CD4-positive, alpha-beta T cell treated with Interleukin-12 subunit alpha and Interleukin-12 subunit beta, for 1 hour (primary cell): ENCODE measurements at places on chromosomes 5 and 9.

DNA sequence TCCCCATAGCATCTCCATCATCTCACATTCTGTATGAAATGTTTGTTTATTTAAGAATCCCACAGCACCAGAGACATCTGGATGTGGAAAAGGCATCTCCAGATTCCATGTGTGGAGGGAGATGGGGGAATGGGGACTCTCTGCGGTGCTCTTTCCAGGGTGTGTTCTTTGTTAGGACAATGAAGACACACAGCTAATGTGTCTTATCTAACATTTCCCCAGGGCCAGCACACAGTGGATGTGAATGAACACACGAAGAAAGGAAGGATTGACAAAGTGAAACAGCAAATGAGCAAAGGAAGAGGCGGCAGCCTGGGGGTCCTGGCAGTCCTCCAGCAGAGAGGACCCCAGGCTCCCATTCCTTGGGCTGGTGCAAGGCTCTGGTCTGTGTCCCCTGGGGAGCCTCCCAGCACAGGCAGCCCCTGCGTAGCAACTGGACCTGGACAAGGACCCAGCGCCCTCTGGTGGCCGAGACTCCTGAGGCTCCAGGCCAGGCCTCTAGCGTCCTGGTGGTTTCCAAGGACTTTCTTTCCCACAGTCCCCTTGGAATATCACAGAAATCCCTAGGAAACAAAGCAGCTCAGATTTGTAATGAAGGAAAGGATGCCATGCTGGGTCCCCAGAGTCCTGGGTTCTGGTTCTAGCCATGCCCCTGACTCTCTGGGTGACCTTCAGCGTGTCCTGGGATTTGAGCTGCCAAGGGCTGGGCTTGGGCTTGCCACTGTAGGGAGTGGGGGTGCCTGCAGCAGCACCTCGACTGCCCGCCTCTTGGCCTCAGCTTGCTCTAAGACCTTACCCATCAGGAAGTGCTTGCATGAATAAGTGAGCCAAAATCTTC is 3.5 kb upstream of the PDLIM7 start:
- peak; percentile 85 for DNase-seq

- DNase-seq = no peak
These were observed 33.4 kb downstream of the SLCO4C1 start for GRCh38 chr5:102262688-102263087.

DNA sequence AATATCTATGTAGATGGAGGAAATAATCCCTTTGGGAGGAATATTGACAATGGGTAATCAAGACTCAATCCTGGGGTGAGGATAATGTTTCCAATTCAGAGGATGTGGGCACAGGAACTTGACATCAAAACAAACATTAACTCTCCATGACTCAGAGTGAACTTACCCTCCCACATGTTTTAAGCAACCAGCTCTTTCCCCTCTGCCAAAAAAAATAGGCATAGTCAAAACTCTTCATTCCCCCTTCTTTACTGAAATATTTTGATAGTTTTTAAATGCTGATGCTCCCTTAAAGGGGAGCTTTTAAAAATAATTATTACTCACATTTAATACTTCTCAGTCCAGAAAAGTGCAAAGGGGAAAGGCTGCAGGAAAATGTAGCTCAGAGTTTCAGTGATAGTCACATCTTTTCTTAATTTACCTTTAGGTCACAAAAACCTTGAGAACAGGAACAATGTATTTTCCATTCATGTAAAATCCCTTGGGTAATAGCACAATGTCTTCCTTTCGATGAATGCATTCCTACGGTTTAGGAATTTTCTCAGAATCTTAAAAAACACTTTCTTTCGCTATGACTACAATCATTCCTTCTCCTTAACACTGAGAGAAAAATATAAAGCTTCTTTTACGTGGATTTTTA is 298.4 kb upstream of the GRAMD2B start:
- DNase-seq = no peak

- no peak for DNase-seq
These were observed 79.0 kb downstream of the FBXW11 start for GRCh38 chr5:171927345-171927941.

DNA sequence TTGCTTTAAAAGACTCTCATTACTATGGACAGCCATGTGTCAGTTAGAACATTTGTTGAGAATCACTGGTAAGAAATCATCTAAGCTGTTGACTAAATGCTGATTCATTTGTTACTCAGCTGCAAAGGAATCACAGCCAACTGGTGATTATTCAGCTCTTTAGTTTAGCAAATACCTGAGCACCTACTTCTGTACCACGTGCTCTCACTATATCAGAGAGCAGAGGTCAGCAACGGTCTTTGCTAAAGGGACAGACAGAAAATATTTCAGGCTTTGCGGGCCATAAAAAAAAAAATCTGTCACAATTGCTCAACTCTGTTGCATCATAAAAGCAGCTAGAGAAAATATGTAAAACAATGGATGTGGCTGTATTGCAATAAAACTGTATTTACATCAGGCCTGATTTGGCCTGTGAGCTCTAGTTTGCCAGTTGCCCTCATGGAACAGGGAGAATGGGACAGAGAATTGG is 377.6 kb downstream of the DNAH5 start:
- DNase-seq = no peak

DNA sequence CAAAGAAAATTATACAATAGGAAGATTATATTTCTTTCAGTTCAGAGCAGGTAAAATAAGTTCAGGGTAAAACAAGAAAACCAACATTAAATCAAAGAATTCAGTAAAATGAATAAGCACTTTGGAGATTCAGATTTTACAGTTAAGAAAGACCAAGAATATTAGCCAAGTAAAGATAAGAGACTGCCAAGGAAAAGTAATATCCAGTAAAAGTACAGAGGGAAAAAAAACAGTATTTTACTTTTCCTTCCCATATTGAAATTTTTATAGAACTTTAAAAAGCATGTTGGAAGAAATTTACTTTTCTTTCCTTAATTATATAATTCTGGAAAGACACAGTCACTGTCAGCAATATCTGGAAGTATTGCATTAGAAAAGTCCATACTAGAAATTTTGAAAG is 393.4 kb downstream of the NFIB start:
- no peak for DNase-seq

DNA sequence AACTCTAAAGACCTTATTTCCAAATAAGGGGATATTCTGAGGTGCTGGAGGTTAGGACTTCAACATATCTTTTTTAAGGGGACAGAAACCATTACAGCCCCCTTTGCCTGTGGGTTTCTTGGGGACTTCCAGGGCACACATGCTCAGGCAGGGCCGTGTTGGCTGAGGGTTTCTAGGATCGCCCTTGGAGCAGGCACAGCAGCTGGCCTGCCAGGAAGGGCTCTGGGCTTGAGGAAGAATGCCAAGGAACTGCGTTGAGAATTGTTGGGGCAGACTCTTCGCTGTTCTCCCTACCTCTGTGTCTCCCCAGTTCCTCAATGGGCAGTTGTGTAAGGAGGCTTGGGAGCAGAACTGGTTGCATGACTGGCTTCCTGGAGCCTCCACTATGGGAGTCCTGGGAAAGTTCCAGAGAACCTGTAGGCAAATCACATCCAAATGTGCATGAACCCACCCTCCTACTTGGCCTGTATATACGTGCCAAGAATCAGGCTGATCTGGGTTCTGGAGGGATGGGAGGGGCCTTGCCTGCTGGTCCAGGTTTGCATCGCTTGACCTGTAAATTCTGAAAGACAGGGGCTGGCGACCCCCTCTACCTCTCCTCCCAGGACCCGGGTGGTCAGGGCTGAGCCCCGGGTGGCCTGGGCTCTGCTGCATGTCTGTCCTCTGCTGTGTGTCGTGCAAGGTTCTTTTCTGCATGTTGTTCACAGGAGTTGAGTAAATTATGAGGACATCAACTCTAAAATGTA is 65.5 kb downstream of the HSPA4 start:
- DNase-seq = no peak

DNA sequence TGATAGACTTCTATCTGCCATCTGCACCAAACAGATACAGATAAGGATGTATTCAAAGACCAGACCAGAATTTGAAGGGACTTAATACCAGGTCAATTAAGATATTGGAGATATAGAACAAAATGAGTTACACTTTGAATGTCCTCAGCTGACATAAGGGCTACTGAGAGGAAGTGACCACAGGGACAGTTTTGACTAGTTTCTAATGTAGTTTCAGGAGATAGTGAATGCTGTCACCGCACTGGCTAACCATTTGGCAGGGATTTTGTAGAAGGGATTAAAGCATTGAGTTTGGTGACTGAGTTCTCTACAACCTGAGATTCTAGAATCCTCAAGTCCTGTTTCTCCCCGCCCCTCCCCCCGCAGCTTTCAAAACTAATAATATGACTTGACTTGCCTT is 22.7 kb downstream of the CCNH start:
- no peak for DNase-seq
